ENCODE measurements at places on chromosomes 5 and 9.

DNA sequence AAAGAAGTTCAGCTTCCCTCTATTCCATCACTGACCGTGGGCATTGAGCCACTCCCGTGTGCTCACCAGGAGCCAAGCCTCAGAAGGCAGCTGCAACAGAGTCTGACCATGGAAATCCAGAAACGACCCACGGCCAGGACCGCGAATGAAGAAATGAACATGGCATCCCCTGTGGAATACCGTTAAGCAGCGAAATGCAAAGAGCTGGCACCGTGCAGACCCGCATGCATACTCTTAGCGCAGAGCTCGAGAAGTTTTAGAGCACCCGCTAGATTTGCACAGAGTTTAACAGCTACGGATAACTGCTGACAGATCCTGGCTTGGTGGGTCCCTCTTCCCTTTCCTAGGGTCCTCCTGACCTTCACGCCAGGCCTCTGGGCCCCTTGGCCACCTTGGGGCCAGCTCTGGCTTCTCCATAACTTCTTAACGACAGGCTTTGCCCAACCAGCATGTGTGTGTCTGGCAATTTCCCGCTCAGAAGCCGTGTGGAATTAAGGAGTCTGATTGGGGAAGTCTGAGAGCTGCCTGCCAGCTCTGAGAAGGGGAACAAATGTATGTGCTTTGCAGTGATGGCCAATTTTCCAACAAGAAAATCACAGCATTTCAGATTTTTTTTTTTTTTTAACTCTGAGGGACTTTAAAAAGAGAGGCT lies 75.3 kb upstream of the COL5A1 start:
- no peak for DNase-seq

DNA sequence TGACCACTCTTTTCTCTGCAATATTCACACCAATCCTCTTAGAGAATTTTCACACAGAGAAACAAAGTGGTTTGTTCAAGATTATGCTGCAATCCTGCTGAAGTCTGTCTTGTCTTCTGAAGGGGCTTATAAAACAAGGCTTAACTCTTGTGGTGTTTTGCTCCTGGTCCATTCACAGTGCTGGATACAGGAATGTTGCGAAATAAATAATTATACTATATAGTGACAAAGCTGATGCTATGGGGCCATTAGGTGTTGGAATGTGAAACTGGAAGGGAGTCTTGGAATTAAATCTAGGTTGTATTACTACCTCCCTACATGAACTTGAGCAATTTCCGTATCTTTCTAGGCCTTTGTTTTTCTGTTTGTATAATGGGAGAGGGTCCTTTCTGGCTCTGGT lies 170.2 kb downstream of the TRIM32 start:
- DNase-seq = no peak

GRCh38 chr5:54616031-54616430 lies 98.5 kb downstream of the SNX18 start:
- peak; percentile 83 for DNase-seq

- DNase-seq = no peak
These were observed 42.2 kb upstream of the AFAP1L1 start for GRCh38 chr5:149229298-149229937.

GRCh38 chr9:119453490-119453911 lies 84.3 kb upstream of the BRINP1 start:
- no peak for DNase-seq

- no peak for DNase-seq
These were observed 327.7 kb downstream of the CDK5RAP2 start for GRCh38 chr9:120252248-120252647.

DNA sequence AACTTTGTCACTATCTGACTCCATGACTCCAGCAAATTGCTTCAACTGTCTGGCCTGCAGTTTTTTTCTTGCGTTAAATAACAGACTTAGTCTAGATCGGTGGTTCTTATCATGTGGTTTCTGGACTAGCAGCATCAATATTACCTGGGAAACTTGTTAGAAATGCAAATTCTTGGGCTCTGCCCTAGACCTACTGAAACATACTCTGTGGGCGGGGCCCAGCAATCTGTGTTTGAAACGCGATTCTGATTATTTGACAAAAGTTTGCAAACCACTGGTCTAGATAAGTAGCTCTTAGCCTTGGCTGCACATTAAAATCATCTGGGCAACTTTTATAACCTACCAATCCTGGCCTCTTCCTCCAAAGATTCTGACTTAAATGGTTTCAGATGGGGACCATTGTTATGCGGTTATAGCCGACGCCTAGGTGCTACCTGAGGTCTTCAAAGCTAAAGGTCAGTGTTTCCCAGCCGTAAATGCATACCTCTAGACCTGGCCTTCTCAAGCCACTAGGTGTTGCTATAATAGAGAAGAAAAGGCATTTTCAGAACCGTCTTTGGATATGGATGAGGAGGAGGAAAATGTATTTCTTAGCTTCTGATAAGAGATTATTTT lies 74.0 kb downstream of the C9orf85 start:
- DNase-seq = no peak

Data from suppressor macrophage treated with lipopolysaccharide for 1 hour (primary cell).